ENCODE measurements at places on chromosomes 1 and 21.
A peak's percentile ranks its signal among the peaks of the same experiment; 100 is the strongest.

DNA sequence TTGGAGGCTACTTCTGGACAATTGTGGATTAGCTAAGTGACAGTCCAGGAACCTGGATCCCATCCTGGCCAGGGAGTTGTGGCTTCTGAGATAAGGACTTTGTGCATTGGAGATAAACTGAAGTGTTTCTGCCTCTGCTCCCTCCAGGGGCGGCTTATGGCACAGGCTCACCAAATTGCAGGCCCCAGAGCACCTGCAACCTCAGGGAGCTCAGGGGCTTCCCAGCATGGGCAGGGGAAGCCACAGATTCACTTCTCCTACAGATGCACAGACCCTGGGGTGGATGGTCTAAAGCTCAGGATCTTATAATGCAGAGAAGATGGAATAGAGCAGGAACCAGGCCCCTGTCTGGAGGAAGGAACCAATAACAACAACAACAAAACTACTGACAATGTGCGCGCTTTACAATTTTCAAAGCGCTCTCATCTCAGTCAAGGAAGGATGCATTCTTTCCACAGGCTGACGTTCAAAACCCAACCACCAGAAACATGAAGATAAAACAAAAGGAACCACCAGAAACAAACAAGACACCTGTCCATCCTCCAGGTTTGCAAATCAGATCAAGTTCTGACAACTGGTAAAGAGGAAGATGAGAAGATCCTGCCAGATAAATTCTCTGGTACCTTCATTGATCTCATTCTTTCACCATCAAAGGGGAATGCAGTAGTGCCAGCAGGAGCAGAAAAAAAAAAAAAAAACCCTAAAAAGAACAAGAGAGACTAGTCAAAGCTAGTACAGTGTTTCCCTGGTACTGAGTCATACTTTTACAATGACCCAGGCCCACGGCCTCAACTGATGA, 121.0 kb upstream of the IRF2BP2 start:
- no peak for DNase-seq

- no peak for DNase-seq
Observed at GRCh38 chr1:220011620-220012019, 34.7 kb downstream of the EPRS1 start.

DNA sequence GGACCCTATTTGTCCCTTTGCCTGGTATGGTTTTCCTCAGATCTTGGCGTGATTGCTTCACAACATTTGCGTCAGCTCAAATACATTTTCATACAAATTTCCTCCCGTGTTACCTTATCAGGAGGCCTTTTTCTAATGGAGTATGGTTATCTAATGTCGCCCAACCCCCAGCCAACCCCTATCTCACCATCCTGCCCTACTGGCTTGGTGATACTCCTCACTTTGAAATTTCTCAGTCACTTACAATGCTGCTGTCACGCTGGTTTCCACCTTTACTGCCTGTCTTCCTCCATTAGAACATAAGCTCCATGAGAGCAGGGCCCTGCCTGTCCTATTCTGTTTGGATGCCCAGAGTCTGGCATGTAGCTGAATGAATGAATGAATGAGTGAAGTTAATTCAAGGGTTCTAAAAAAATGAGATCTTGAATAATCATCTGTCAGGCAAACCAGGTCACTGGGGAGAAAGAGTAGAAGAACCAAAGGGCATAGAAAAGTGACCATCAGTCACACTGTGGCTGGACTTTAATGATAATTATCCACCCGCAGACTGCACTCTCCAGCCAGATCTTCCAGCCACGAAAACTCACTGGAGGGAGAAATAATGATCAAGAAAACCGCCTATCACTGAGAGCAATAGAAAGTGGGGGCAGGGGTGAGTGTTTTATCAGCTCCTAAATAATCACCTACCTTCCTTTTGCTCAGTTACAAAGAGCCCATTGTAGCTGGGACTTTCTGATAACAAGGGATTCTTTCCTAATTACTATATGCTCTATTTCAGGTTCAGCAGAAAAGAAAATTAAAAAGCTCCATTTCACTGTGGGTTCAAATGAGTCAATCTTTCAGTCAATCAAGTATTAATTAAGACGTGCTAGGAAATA, 21.3 kb downstream of the KIAA0040 start:
- no peak for DNase-seq

DNA sequence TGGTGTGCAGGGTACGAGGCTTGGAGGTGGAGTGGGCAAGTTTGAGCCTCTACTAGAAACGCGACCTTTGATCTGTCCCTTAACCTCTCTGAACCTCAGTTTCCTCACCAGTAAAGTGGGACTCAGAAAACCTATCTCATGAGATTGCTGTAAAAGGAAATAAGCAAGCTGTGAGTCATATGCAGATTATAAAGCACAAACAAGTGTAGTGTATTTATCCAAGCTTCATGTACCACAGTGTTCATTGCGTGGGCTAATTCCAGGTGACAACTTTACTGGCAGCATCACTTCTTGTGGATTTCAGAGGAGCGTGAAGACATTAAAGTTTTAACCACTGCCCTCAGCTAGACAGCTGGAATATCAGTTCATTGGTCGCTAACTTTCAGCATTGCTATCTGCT, 44.4 kb downstream of the ZNF697 start:
- no peak for DNase-seq

GRCh38 chr1:67169496-67169895, 3.2 kb downstream of the IL23R start:
- DNase-seq: no peak

- DNase-seq: no peak
Observed at GRCh38 chr1:182217071-182217470, 155.6 kb upstream of the ZNF648 start.

DNA sequence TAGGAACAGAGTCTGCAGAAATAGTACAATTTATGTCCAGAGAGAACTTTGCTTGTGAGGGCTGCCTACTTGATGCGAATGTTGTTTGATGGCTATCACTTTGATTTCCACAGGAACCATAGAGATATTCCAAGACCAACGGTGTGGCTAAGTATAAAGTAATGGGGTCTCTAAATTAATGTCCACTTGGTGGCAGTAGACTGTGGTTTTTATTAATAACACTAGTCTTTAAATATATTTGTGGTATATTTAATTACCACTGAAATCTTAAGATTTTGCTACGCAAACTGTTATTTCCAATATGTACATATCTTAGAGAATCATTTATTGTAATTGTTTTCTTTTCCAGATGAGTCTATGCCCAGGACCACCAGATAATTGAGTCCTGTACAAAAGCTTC, 647.9 kb downstream of the PLA2G4A start:
- no peak for DNase-seq

DNA sequence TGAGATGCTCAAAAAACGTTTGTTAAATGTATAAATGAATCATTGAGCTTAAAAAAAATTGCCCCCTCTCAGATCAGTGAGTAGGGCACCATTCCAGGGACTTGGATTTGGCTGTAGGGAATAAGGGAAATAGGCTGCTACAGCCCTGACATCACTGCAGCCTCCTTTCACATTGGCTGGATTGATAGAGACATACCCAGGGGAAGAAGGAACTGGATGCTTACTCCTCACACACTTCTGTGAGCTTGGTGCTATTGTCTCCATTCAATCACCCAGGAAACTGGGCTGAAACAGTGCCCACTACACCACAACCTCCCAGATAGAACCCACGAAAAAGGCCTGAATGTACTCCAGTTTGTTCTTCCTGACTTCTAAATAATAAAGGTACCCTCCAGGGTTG, 87.2 kb downstream of the TGFBR3 start:
- DNase-seq: no peak

DNA sequence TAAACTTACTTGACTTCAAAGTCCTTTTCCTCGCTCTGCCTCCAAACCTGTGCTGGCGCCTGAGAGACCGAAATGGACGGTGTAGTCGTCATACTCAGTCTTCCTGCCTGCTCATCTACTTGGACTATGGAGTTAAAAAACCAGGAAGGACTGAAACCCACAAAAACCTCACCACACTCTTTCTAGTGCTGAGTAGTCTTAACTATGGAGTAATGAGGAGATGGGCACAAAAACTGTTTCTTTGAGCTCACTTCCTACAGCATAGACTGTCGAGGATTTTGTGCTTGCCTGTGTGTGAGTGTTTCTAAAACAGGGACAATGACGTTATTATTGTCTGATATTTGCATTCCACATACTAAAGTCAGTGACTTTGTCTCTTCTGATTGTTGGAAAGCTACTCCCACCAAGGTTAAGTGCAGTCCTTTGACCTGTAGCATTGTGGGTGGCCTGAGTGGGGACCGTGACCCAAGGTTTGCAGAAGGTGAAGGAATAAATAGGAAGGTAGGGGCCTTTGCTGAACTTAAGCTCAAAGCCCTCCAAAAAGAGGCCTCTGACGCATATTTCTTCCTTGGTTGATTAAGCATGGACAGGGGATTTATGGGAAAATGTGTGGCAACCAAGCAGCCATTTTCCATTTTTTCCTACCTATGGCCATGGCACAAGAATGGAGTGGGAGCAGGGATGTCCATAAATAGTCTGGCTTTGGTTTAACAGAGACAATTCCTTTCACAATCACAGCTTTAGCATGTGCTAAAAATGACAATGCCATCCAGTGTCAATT, 109.6 kb downstream of the ZBTB18 start:
- no peak for DNase-seq

DNA sequence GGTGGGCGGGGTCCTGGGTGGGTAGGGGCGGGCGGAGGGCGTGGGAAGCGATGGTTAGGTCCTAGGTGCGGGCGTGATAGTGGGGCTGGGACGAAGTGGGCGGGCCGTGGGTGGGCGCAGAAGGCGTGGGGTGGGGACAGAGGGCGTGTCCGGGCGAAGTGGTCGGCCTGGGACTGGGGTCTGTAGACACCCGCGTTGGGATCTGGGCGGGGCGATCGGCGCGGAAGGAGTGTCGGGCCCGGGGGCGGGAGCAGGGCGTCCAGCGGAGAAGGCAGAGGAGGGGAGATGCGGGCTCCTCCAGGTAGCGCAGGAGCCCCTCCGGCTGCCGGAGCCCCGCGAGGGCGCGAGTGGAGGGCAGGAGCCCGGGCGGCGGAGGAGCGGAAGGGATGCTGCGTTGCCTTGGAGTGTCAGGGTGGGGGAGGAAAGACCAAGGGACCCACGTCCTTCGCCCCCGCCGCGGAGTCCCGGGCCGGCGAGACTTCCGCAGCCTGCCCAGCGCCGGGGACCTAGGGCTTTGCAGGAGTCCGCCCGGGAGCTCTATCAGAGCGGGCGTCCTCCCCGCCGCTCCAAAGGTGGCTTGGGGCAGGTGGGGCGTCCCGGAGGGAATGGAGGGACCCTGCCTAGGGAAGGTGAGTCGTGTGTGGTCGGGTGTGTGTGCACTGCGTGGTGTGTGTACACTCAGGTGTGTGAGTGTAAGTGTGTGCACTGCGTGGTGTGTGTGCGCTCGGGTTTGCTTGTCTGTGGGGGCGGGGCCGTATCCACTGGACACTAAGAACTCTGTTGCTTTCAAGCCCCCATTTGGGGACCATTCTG, 27.0 kb upstream of the PRSS38 start:
- DNase-seq: peak; percentile 45

DNA sequence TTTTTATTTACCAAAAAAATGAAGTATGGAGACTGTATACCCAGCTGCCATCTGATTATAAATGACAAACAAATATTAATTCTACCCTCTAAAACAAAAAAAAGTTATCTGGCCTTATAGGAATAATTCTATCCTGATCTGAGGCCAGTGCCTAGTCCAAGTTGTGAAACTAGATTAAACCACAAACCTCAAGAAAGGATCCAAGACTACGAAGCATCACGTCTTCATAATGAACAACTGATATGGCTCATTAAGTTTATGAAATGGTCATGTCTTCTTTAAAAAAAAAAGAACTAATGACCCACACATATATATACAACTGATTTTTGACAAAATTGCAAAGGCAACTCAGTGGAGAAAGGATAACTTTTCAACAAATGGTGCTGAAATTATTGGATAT, 32.4 kb upstream of the CTTNBP2NL start:
- DNase-seq: no peak

DNA sequence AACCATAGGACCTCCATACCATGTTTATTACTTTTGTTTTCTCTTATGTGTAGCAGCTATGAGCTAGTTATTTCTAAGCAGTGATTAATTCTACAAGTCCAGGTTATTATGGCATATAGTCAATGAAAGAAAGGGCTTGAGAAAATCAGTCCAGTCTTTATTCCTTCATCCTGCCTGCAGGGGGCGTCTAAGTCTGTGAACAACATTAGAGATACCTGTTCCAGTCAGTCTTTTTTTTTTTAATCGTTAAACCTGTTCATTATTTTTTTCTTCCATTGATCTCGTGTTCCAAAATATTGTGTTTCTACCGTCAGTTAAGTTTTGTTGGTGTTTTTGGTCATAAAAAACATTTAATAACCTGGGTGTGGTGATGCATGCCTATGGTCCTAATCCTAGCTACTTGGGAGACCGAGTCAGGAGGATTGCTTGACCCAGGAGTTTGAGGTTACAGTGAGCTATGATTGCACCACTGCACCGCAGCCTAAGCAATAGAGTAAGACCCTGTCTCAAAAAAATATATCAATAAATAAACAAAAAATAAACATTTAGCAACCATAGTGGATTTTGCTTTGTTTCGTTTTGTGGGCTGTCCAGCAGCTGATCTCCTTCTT, 29.4 kb upstream of the CD2 start:
- no peak for DNase-seq

DNA sequence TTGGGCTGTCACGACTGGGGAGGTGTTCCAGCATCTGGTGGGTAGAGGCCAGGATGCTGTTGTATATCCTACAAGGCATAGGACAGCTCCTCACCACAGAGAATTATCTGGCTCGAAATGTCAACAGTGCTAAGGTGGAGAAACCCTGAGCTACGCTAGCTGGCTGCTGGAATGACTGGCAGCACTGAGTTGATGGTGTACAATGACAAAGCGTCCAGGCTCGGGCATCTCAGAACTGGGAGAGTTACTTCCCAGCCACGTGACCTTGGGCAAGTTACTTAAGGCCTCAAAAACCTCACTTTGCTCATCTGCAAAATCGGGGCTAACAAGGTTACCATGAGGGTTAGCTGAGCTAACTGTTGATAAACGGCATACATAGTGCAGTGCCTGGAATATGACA, 35.4 kb downstream of the GPR161 start:
- DNase-seq: no peak

- DNase-seq: no peak
Observed at GRCh38 chr1:95095833-95096217, 21.3 kb upstream of the TLCD4 start.

DNA sequence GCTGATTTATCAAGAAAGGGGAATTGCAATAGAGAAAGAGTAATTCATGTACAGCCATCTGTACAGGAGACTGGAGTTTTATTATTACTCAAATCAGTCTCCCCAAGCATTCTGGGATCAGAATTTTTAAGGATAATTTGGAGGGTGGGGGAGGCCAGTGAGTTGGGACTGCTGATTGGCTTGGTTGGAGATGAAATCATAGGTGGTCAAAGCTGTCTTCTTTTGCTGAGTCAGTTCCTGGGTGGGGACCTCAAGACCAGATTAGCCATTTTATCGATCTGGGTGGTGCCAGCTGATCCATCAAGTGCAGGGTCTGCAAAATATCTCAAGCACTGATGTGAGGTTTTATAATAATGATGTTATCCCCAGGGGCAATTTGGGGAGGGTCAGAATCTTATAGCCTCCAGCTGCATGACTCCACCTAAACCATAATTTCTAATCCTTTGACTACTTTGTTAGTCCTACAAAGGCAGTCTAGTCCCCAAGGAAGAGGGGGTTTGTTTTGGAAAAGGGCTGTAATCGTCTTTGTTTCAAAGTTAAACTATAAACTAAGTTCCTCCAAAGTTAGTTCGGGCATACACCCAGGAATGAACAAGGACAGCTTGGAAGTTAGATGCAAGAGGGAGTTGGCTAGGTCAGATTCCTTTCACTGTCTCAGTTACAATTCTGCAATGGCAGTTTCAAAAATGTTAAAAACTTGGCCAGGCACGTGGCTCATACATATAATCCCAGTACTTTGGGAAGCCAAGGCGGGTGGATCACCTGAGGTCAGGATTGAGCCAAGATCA, 16.9 kb upstream of the RAB3B start:
- DNase-seq: no peak

GRCh38 chr1:185488808-185489207, 171.8 kb upstream of the IVNS1ABP start:
- no peak for DNase-seq
